ENCODE measurements at places on chromosomes 12 and 14.
A peak's percentile ranks its signal among the peaks of the same experiment; 100 is the strongest.

GRCh38 chr14:71588028-71588427, 344.2 kb upstream of the RGS6 start:
- DNase-seq, result no peak

DNA sequence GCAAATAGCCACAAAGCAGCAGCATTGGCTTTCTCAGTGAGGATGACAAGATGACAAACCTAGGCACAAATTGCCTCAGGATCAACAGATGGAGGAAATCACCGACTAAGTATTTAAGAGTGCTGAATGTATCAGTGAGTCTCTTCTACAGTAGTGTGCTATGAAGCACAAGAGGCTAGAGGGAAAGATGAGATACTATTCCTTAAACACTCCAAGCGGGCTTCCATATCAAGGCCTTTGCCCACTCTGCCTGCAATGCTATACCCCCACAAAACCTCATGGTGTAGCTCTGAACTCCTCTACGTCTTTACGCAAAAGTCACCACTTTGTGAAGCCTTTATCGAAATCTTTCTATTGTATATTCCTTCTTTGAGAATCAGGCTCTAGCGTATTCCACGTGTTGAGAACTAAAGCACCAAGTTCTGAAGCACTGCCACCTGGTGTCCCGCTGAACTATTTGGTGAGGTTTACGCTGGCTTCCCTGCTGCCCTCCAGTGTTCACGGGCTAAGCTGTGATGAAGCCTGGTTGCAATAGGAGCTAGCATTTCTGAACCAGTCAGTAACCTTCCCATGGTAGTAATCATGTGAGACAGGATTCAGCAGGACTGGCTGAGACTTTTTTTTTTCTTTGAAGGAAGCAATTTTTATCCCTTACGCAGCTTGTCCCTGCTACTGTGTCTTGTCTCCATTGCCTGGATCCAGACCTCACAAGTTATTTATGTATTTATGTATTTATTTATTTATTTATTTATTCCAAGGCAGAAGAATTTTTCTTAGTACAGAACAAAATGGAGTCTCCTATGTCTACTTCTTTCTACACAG, 426.5 kb upstream of the OR4E1 start:
- peak; percentile 1 for DNase-seq

DNA sequence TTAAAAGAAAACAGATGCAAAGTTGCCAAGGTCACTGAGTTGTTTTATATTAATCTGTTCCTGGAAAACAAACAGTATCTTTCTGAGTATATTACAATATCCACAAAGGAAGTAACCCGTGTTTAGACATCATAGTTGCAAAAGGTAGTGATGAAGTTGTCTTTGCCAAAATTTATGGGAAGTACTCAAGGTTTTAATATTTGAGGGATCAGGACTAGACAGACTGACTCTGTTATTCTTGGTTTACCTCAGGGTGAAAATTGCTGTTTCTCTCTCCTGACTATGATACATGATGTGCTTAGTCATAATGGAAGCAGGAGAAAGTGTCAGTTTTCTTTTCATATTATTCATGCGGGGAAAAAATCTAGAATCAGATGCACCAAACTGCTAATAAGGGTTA, 28.3 kb downstream of the TMEM233 start:
- no peak for DNase-seq

DNA sequence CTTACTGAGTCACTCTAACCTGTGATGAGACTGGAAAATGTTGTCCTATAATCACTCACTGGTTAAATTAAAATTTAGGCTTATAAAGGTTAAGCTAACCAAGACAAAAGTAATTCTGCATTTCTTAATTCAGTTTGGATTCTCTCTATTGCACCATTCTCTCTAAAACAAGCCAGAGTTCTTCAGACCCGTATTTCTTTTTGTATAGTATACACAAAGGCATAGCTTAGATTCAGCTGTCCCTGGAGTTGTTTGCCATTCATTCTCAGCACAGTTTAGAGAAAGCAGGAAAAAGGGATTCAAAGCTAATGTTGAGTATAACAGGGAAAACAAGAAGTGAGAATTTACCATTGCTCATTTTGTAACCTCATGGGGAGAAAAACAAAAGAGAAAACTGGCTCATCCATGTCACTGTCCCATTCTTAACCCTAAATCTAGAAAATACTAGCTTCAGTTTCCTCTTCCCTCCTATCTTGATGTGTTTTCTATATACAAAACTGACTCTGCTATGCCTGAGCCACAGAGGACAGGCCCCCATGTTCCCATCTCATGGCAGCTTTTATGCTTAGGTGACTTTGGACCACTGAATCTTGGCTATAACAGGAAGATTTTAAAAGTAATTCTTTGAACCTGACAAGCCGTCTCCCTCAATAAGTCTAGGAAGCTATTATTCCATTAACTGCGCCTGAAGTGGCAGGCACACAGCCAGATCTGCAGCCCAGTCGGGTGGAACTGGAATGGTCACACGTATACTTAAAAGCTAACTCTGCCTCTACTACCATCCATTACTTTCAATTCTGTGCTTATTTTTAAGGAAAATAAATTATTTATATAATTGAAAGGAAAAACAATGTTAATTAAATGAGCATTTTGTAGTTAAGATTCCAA, 7.0 kb downstream of the AREL1 start:
- DNase-seq, result no peak

DNA sequence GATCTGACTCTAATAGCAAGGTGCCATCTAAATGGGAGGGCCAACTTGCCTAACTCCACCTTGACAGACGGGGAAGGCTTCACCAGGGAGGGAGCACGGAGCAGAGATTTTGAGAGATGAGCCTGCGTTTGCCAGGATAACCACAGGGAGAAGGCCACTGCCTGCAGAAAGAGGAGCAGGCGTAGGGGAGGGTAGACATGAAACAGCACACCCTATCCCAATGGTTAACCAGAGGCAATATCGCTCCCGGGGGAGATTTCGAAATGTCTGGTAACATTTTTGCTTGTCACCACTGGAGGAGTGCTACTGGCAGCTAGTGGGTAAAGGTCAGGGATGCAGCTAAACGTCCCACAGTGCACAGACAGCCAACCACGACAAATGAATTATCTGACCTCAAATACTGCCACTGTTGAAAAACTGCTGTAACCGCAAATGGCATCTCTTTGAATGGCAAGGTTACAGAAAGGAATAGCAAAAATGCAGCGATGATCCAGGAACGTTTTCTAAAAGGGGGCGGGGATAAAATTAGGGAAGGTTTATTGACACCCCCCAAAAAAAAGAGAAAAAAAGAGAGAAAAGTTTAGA, 126.0 kb upstream of the ATF7IP start:
- no peak for DNase-seq

DNA sequence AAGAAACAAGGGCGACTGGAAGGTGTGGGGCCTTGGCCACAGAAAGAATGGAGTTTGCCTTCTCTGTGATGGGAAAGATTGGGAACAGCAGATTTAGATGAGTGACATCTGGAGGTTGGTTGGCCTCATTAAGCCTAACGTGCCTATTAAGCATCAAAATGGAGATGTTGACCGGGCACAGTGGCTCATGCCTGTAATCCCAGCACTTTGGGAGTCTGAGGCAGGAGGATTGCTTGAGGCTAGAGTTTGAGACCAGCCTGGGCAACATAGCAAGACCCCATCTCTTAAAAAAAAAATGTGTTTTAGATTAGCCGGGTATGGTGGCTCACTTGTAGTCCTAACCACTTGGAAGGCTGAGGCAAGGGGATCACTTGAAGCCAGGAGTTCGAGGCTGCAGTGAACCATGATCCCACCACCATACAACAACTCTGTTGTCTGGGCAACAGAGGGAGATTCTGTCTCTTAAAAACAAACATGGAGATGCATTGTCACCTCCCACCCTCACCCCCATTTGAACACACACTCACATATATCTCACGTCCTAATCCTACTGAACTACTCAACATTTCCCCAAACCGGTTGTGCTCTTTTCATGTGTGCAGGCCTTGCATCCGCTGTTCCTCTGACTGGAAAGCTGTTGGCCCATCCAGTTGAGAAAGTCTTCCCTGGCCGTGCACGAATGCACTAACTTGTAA, 172.1 kb downstream of the ETV6 start:
- DNase-seq, result no peak

- DNase-seq, result no peak
Observed at GRCh38 chr12:119255314-119255713, 76.6 kb downstream of the HSPB8 start.

DNA sequence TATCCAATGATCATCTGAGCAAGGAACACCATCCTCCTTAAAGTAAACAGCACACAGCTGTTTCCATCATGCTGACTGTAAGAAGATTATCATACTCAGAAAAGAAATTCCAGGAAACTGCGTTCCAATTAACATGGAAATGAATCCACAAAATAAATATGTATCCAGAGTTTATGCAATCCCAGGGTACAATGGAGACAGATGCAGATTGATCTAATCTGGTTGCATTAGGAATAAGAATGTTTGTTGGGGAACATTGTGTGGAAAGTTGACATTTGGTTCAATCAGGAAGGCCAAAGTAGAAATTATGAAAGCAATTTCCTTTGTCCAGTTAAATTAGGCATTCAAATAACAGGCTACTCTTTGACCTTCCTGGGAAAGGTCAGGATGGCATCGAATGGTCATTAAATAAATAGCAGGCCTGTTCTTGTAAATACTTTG, 236.9 kb upstream of the AMIGO2 start:
- DNase-seq, result no peak

GRCh38 chr14:64680714-64681065, 23.5 kb upstream of the PLEKHG3 start:
- DNase-seq, result no peak

- no peak for DNase-seq
Observed at GRCh38 chr14:51644217-51644933, 7.3 kb upstream of the FRMD6 start.

DNA sequence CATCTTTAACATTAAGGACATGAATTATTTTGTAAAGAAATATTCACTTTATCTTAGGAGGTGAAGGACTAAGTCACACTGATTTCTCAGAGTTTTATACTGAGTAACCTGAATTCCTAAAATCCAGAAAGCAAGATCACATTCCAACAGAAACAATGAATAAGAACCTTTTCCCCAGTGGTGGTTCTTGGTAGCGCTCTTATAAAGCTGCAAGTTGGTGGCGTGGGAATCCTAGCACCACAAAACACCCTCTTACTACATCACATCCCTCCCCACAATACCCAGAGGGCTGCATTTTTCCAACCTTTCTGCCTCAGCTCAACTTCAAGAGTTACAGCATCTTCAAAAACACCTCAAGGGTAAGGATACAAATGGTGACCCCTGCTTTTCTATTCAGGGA, 44.0 kb upstream of the SMUG1 start:
- DNase-seq, result no peak

- no peak for DNase-seq
Observed at GRCh38 chr12:113002155-113002554, 23.8 kb downstream of the OAS2 start.

- no peak for DNase-seq
Observed at GRCh38 chr12:42810006-42810405, 220.5 kb upstream of the PRICKLE1 start.

DNA sequence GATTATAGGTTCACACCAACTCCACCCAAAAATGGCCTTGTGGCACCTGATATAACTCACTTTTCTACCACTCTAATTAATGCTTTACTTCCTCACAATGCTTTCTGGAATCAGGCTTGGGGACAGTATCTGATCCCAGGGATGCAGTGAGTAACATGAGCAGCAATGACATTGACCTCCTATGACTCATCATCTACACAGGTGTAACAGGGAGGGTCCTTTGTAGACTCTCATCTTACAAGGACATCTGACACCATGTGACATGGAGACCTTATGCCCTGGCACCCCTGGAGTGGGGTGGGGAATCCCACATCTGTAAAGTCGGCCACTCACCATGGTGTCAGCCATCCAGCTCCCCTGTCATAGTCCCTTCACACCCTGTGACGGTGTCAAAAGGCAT, 586.4 kb downstream of the MED13L start:
- DNase-seq, result no peak

DNA sequence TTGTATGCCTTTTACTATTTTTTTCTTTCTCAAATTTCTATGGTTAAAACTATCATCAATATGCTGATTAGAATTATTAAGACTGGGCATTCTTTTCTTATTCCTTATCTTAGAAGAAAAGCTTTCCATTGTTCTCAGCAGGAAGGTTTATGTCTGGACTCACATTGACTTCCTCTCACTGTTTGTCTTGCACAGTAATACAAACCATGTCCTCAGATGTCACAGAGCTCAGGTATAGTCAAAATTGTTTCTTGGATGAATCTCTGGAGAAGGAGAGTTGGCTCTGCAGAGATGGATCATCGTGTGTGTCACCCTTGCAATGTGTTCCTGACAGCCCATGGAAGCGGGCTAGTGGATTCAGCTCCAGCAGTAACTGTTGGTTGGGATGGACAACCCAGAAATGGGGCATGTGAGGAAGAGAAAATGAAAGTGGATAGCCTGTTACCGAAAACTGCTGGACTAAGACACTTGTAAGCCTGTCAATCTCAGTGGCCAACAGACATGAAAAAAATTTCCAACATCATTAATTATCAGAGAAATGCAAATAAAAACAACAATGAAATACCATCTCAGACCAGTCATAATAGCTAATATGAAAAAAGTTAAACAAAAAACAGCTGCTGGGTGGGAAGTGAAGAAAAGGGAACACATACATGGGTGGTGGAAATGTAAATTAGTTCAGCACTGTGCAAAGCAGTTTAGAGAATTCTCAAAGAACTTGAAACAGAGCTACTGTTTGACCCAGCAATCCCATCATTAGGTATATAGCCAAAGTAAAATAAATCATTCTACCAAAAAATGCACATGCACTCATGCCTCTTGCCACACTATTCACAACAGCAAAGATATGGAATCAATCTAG, 967.8 kb downstream of the TMEM121 start:
- no peak for DNase-seq

DNA sequence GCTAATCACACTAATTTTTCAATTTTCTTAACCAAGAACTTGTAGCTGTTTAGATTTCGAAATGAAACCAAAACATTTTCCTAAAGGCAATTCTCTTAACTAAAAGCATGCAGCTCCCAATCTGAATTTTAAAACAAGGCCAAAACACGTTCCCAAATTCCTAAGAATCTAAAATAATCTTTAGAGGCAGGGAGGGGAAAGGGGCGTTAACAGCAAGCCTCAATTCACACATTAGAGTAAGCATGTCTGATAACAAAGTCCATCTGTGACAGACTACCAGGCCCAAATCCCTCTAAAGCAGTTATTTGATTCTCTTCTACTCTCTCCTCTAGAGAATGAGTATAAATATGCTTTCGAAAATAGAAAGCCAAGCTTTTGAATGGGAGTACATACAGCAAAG, 754 bp downstream of the ATG14 start:
- no peak for DNase-seq

DNA sequence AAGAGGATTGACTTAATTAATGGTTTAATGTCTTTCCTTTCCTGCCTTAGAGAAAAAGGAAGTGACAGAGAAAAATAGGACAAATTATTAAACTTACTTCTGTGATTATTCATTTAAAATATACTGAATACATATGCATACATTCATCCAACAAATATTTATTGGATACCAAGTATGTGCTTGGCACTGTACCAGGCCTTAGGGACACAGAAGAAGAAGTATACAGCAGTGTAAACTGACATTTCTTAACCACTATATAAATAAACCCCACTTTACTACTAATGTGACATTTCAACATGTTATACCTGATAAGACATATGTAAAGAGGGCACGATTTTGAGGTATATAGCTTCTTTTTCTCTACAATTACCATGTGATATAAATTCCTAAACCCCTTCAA, 53.6 kb downstream of the ERO1A start:
- DNase-seq, result no peak
